ENCODE measurements at places on chromosomes 6 and 20.

DNA sequence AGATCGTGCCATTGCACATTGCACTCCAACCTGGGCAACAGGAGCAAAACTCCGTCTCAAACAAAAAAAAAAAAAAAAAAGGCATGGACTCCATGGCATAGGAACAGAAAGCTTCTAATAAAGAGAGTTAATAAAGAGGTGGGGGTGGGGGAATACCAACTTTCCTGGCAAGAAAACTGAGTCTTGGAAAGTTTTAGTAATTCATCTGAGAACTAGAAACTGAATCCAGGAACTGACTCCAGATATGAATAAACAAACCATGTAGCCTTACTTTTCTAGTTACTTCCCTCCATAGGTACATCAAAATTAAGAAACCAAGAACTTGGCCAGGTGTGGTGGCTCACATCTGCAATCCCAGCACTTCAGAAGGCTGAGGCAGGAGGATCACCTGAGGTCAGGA is 38.5 kb downstream of the PTPRT start:
- DNase-seq = no peak

DNA sequence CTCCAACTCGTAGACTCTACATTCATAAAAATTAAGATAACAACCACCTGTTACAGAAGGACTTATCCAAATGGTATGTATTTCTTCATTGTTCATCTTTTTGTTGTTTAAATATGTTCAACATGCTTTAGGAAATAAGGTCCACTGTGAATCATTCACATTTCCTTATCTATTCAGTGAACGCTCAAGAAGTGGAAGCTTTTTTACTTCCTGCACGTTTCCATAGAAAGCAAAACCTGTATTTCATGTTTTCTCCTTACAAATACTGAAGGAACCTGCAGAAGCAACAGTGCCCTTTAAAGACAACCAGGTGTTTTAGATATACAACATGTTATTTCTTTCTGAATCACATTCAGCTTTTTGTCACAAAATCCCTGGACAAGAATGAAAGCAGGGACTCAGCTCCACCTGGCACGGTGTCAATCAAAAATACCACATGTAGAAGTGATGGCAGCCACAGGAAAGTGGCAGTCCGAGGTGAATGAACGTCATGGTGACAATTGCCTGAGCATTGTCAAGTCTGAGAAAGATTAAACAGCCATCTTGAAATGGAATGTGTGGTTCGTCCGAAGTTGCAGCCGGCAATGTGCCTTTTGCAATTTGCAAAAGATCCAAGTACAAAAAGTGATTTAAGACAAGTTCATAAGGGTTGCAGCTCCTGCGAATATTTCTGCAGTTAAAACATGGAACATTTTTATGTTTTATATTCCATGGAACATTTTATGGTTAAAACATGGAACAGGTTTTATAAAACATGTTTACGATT is 66.7 kb upstream of the RIPOR2 start:
- DNase-seq = no peak

GRCh38 chr6:167266830-167267555 is 24.1 kb upstream of the UNC93A start:
- no peak for DNase-seq

DNA sequence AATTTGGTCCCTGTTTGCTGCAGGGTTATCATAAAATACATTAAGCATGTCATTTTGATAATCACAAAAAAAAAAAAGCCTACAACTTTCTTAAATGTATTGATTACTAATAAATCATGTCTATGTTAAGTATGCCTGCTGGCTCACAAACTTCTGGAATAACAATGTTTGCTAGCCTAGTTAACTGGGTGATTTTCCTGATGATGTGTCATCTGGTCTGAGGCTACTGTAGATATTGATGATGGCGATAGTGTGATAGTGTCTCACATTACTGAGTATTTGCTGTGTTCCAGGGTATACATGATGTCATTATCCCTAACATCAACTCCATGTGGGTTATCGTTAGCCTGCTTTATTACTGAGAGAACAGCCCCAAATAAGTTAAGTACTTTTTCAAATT is 86.2 kb upstream of the VSTM2L start:
- DNase-seq = no peak

DNA sequence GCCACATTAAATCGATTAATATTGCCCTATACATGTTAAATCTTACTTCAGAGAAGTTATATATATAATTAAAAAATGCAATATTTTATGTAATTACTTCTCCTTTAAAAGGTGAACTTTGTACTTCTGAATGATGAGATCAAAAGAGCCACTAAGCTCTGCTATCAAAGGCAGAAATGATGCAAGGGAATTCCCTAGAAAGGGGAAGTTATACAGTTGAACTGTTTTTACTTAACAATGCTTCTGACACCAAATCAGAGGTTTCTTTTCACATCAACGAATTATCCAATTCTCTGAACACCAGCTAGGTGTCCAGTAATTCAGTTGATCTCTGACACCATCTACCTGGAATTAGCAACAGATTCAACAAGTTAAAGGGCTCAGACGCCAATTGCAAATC is 319.9 kb upstream of the TSHZ2 start:
- no peak for DNase-seq

- no peak for DNase-seq
Observed at GRCh38 chr6:5736016-5736738, 270.5 kb downstream of the NRN1 start.

DNA sequence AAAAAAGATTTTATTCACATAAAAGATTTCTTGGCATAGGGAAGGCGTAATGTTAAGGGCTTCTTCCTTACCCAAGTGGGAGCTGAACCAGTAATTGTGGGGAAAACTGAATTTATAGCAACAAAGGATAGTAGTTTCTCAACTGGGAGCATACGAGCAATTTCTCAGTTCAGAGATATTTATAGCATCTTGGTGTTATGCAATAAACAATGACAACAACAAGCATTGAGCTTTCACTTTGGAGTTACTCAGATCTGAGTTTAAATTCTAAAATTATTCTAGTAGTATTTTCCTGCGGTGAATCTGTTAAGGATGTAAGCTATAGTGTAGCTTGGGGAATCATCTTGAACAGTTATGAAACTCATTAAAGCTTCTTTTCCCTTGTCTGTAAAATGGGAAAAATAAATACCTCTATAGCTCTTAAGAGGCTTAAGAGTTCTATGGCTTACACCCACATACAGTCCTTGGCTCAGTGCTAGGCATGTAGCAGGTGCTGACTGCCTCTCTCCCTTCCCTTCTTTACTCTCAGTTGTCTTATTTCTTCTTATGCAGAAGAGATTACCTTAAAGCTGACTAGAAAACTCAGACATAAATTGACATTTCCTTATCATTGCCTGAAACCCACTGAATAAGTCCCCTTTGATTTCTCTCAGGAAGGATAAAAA is 58.8 kb downstream of the SAMD5 start:
- no peak for DNase-seq

- DNase-seq = no peak
Observed at GRCh38 chr20:8306937-8307336, 174.9 kb downstream of the PLCB1 start.

- no peak for DNase-seq
Observed at GRCh38 chr6:4777394-4777935, 1.3 kb downstream of the CDYL start.

DNA sequence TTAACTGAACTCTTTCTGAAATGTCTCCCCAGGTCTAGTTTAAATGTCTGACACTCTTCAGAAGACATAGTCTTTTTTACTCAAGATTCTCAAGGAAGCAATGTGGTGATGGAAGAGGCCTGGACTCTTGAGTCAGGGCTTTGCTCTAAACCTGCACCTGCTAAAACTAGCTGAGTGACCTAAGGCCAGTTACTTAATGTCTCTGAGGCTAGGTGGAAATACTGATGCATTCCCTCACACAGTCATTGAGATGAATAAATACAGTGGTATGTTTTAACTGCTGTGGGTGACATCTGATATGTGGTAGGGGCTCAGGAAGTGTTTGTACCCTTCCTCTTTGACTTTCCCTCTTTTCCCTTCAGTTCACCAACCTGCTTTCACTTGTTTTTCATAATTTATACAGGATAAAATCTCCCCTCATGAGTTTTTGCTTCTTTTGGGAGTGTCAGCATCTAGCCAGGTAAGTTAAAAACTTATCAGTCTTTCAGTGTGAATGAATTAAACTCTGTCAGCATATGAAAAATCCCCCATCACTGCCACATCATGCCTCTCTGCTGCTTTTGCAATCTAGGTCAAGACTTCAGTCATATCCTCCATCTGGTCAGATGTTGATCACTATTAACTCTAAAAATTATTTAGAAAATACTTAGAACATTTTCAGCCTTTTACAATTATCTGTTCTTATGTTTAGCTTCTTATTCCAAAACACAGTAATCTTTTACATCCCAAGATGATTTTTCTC is 178.7 kb upstream of the TNFAIP3 start:
- DNase-seq = no peak

- DNase-seq = no peak
Observed at GRCh38 chr20:37463726-37464494, 57.1 kb upstream of the NNAT start.

GRCh38 chr6:27668442-27669294 is 195.8 kb upstream of the ZNF184 start:
- DNase-seq = peak; percentile 55

DNA sequence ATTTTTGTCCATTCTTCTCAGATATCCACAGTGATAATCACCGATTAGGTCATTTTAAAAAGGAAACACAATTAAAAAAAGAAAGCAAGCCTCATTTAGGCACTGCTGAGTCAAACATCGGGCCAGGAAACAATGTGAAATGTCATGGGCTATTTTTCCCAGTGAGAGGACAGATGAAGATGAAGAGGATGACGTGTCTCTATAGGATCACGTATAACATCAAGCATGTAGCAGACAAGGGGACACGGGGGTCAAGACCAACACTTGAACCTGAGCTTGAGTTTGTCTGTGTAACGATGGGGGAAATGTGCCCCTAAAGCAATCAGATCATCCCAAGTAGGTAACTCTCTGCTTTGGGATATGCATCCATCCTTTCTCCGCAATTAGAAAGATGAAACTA is 553.2 kb downstream of the CD83 start:
- DNase-seq = no peak

GRCh38 chr20:43542161-43542560 is 16.7 kb upstream of the SGK2 start:
- no peak for DNase-seq

DNA sequence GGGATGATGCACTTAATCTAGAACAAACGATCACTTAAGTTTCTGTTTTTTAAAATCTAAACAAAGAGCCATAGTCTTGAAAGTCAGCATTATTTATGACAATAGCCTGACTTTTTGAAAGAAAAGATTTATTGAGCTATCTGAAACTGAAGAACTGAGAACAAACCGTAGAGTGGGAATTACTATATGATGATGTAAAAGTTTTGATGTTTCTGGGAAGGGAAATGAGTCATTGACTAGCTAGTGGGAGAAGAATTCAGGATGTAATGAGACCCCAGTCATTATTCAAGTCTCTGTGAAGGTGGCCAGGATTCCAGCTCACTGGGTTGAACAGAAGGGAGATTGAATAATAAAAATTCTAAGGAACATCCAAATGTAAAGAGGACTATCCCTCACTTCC is 83.4 kb upstream of the FABP7 start:
- DNase-seq = peak; percentile 58

- no peak for DNase-seq
Observed at GRCh38 chr6:1059596-1059995, 252.3 kb upstream of the FOXQ1 start.

DNA sequence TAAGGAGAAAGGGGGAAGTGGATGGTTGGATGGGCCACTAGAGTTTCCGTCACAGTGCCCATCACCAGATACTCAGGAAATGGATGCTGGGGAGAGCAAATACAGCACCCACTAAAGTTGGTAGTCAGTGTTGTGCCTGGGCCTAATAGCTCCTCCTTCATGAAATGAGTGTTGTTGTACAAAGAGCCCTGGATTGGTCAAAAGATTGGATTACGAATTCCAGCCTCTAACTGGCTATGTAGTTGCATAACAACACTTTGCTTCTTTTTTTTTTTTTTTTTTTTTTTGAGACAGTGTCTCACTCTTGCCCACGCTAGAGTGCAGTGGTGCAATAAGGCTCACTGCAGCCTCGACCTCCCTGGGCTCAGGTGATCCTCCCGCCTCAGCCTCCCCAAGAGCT is 27.4 kb downstream of the KCNG1 start:
- DNase-seq = no peak

DNA sequence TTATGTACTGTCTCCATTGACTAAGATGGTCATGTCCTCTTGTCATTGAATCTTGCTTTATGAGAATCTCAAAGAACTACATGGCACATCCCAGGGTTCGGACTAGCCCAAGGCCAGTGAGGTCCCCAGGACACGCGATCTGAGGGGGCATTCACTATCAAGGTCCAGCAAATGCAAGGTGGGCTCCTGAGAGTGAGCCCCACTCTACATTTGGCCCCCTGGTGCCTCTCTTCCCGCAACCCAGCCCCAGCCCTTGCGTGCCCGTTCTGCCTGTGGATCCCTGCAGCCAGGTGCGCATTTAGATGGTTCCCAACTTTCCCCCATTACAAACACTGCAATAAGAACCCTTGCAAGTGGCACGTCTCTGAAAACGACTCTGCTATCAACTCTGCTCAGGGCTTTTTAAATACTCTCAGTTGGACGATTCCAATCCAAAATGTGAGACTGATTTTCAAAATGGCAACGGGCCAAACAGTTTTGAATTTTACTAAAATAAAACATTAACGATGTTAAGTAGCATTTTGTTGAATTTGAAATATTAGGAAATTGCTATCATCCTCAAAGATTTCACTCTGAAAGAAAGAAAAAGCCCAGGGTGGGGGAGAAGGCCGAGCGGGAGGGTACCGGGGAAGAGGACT is 59.6 kb downstream of the NFATC2 start:
- no peak for DNase-seq

GRCh38 chr20:56828402-56828801 is 199.3 kb downstream of the TFAP2C start:
- no peak for DNase-seq

- no peak for DNase-seq
Observed at GRCh38 chr6:43007126-43007525, 6.6 kb downstream of the MEA1 start.

- no peak for DNase-seq
Observed at GRCh38 chr20:5088688-5089087, 31.1 kb downstream of the PCNA start.

DNA sequence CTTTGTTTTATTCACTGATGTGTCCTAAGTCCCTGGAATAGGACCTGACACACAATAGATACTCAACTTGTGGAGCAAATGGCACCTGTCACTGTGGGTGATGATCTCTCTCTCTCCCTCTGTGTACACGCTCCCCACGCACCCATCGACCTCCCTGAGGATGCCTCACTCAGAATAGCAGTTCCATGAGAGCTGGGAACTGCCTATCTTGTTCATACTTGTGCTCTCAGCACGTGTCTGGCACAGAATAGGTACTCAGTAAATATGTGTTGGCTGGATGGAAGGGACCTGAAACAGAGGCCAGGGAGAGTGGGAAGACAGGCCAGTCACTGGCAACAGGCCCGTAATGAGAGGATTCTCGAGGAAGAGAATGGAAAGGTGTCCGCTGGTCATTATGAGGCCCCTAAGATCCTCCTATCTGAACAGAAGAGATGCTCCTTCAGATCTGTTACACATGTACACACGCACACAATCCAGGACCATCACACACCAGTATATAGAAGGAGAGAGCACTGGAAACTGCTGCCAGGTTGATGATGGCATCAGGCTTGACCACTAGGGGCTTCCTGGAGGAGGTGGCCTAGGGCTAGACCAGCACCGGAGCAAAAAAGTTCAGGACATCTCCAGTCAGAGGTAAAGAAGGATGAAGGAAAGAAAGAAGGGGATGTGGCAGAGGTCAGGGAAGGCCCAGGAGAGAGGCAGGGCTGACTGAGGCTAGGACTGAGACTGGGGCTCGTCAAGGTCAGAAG is 30.9 kb downstream of the VEGFA start:
- no peak for DNase-seq
